ENCODE measurements at places on chromosomes 5 and 9.

DNA sequence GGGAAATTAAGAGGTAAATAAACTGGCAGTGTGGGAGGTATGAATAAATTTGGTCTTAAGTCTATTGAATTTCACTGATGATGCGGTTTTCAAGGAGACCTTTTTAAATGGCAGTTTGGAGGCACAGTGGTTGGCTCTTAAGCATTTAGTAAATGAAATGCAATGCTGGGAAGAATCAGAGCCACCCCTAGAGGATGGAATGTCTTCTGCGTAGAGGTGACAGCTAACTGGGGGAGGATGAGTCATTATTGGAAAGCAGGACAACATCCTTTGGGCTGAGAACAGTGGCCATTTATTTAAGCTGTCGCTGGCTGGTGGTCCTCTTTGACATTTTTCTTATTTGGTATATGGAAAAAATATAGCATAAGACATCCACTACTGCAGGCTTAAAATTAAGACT lies 163.2 kb downstream of the SH3GL2 start:
- peak; percentile 55 for DNase-seq

DNA sequence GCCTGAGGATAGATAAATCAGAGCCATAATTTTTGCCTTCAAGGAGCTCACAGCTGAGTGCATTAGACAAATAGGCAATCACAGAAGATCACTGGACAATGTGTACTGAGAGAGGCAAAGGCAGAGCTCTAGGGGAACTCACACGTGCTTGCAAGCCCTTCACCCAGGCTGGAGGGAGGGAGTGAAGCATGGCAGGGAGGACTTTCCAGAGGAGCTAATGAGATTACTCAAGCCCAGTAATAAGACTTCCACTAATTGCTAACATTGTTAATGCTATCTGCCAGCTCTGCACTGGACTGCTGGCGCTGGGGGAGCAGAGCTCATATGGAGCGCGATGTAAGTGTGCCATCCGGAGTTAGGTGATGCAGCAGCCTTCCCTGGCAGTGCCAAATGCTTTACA lies 408.4 kb downstream of the NTRK2 start:
- DNase-seq = no peak

DNA sequence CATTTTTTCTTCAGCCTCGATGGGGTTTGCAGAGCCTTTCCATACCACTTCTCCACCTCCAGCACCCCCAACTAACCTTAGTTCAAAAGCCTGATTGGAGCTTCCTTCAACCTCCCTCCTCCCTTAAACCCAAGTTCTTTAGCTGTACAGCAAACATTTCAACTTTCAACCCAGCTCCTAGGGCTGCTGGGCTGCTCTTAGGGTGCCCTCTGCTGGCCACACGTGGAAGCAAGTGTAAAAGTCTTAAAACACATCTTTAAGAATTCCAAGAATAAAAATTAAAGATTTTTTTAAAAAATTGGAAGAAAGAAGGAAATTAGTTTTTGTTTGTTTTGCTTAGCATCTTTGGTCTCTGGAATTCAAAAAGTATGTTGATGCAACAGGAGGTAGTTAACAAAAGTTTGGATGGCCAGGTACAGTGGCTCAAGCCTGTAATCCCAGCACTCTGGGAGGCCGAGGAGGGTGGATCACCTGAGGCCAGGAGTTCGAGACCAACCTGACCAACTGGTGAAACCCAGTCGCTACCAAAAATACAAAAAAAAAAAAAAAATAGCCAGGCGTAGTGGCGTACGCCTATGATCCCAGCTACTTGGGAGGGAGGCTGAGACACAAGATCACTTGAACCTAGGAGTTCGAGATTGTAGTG lies 15.5 kb upstream of the HSD17B3 start:
- no peak for DNase-seq

- no peak for DNase-seq
Observed at GRCh38 chr5:178231539-178232123, 971 bp downstream of the PHYKPL start.

DNA sequence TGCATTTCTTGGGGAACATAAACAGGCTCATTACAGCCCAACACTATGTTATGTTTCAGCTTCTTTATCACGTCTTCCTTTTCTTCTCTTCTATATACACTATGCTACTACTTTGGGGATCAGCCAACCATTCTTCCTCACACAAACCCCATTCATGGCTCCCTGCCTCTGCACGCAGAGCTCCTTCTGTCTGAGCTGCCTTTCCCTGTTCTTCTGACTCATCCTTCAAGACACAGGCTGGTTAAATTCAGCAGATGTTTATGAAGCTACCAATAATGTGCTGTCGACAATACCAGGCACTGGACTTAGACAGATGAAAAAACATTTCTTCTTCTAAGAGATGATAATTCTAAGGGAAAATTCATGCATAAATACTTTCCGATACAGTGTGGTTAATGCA lies 102.5 kb upstream of the TXNDC8 start:
- no peak for DNase-seq

DNA sequence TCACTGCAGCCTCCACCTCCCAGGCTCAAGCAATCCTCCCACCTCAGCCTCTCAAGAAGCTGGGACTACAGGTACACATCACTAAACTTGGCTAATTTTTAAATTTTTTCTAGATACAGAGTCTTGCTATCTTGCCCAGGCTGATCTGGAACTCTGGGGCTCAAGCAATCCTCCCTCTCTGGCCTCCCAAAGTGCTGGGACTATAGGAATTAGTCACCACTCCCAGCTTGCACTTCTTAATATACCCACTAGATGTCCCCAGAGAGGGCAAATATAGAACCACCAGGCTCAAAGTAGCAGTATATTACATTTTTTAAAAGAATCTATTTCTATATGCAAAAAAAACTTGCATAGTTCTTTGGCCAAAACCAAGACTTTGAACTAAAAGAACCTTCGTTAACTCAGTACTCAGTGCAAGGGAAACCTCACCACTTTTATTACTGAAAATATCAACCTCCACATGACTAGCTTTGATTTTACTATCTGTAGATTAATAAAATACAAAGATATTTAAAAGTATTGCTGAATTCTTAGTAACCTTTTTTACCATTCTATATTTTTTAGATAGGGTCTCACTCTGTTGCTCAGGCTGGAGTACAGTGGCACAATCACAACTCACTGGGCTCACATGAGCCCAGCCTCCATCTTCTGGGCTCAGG lies 25.8 kb upstream of the HSD17B3 start:
- DNase-seq = no peak

GRCh38 chr9:36930941-36931340 lies 103.1 kb downstream of the PAX5 start:
- no peak for DNase-seq
